AG04450 (cell line): ENCODE measurements at places on chromosomes 16 and 17.

- no peak for DNase-seq
Observed at GRCh38 chr17:49003557-49004511, 6.6 kb downstream of the IGF2BP1 start.

GRCh38 chr16:79628501-79628975 lies 28.0 kb upstream of the MAF start:
- DNase-seq, result peak; percentile 24

- DNase-seq, result no peak
Observed at GRCh38 chr16:75000481-75001081, 1.8 kb downstream of the ZNRF1 start.

DNA sequence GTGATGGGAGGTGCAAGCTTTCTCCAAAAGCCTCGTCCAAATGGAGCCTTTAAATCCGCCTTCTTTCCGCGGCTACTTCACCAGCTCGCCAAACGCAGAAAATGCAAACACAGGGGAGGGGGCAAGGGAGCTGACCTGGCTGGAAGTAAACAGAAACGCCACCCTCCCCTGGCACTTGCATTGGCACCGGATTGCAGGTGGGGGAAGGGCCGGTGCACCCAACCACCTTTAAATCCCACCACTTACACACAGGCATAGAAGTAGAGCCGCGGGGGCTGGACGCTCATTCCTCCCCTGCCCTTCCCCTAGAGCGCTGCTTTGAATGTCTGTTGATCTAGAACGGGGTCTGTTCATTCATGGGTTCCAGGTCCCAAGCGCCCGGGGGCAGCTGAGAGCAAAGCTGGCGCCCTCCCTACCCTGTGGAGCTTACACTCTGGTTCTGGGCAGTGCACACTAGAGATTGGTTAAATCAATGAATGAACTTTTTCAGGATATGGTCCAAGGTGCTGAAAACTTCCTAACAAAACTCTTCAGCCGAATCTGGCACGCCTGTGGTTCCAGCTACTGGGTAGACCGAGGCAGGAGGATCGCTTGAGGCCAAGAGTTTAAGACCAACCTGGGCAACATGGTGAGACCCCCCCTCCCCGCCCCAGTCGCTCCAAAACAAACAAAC lies 920 bp upstream of the ZCCHC14 start:
- no peak for DNase-seq

DNA sequence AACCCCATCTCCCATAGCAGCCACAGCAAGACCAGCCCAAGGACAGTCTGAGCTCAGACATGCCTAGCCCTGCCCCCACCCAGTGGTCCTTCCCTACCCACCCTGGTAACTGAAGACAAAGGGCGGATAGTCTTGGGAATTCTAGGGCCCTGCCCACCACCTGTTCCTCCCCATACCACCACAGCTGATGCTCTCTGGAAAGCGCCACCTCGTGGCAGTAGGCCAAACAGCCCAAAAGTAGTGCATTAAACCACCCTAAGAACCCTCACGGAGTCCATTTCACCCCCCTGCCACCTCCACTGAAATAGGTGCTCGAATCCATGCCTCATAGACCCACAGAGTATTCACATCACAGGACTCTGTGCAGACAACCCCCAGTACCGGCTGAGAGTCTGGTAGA lies 1021.4 kb downstream of the CDH8 start:
- no peak for DNase-seq

GRCh38 chr16:12893050-12893750 lies 8.2 kb upstream of the SHISA9 start:
- no peak for DNase-seq

DNA sequence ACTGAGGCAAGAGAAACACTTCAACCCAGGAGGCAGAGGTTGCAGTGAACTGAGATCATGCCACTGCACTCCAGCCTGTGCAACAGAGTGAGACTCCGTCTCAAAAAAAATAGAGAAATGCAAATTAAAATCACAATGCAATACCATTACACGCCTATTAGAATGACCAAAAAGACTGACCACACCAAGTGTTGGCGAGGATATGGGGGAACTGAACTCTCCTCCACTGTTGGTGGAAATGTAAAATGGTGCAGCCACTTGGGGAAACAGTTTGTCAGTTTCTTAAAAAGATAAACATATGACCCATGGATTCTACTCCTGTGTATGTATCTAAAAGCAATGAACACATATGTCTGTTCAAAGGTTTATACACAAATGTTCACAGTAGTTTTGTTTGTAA lies 204.8 kb downstream of the MRTFB start:
- DNase-seq, result no peak

DNA sequence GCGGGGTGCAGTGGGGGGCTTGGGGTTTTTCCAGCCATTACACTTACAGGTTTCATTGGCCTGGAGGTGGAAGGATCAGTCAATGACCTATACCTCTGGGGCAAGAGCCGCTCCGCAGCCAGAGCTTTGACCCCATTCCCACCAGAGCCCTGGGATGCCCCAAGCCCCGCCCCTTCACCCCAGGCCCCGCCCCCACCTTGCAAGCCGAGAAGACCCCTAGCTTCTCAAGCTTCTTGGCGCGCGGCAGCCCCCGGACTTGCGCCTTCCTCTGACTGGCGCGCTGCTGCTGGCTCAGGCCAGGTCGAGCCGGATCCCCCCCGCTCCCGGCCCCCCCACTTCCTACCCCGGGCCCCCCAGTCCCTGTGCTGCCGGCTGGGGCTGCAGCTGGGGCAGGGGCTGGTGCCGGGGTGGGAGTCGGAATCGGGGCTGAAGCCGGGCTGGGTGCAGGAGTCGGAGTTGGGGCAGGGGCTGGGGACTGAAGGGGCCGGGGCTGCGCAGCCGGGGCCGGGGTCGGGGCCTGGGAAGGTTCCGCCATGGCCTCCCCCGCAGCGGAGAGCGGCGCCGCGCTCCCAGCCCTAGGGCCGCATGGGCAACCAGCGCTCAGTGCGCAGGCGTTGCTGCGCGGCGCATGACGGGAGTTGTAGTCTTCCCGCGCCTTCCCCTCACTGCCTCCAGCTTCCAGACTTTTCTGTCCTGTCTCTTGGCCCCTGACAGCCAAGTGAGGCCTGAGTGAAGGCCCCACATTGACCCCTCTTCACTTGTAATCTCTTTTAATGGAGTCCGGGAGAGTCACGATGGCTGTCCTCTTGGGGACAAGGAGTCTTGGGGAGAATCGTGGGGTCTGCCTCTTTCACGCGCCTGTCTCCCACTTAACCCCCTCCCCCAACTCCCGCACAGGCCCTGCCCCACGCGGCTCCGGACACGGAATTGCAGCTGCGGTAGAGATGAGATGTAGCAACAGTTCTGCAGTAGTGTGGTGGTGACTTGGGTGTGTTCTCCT lies at the start of gene KAT2A:
Gene KAT2A (minus strand): TSS at position 598 of the 1,000 bp plus-strand sequence. CDS start 63 bp downstream, at position 535.
- DNase-seq, result no peak

- no peak for DNase-seq
Observed at GRCh38 chr17:28457890-28458289, 15.6 kb upstream of the SLC13A2 start.

DNA sequence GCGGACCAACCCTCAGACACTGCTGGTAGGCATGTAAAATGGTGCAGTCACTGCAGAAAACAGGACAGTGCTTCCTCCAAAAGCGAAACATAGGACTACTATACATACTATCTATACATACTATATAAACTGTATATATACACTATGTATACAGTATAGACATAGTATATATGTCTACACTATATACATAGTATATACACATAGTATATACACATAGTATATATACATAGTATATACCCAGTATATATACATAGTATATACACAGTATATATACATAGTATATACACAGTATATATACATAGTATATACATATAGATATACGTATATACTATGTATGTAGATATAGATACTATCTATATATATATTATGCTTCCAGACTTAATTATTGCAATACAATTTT lies 6.4 kb upstream of the USP36 start:
- no peak for DNase-seq
